ENCODE measurements at places on chromosomes 6 and 20. TPM values are rescaled to one million over a fixed set of nuclear protein-coding genes. Genes with fewer than 3 reads are reported as not detected.

DNA sequence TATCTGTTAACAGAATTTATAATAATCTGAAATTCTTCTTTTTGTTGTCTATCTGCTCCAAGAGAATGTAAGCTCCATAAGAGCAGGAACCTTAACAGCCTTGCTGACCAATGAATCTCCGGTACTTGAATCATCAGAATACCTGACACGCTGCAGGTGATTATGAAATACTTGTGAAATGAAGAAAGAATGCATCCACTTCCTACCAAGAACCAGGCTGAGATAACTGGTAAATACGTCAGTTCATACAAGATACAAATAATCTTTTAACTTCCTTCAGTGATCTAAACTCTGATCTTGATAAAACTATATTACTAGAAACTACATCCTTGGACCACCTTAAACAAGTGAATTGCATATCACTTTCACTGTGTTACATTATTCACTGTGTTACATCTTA lies 116.2 kb downstream of the MAP3K5 start:
- no peak for DNase-seq

The STX11 gene
- total RNA-seq: 0.36 TPM

DNA sequence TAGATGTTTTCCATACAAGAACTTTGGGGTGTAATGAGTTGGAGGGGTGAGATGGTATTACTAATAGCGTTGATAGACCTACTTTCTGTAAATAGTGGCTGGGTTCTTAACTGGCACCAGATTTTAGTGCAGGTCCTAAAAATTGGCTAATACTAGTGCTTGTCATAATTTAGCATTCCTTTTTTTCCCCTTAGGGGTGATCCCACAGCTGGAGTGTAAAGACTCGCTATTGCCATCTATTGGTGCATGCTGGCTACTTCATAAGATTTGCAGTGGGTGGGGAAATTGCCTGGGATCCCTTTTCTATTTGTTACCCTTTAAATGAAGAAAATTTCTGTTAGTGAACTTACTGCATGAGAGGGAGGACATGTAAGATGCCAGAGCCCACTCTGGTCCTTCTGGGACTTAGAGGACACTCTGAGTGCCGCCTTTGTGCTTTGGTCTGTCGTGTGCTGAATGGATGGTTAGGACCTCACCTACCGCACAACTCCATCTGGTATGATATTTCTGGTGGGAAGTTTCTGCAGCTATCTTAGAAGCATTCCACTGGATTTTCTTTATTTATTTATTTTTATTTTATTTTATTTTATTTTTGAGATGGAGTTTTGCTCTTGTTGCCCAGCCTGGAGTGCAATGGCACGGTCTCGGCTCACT lies 195.5 kb downstream of the JARID2 start:
- no peak for DNase-seq

- DNase-seq: no peak
Measured at GRCh38 chr6:37139230-37139962, 30.6 kb upstream of the PIM1 start.

- peak; percentile 96 for DNase-seq
Measured at GRCh38 chr20:35269055-35269781, 8.7 kb downstream of the MMP24OS start.

The ESR1 gene
- total RNA-seq: 3.3 TPM

The SOBP gene
- total RNA-seq: 12.1 TPM

DNA sequence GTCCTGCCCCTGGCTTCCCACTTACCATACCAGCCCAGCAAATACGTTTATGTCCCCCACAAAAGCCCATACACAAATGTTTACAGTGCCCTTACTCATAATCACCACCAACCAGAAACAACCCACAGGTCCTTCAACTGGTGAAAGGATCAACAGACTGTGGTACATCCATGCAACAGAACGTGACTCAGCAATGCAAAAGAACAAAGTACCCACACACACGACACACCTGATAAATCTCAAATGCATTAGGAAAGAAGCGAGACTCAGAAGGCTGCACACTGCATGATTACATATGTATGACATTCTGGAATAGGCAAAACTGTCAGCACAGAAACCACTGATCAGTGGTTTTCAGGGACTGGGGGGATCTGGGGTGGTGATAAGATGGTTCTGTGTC lies 20.5 kb downstream of the NCR2 start:
- no peak for DNase-seq

DNA sequence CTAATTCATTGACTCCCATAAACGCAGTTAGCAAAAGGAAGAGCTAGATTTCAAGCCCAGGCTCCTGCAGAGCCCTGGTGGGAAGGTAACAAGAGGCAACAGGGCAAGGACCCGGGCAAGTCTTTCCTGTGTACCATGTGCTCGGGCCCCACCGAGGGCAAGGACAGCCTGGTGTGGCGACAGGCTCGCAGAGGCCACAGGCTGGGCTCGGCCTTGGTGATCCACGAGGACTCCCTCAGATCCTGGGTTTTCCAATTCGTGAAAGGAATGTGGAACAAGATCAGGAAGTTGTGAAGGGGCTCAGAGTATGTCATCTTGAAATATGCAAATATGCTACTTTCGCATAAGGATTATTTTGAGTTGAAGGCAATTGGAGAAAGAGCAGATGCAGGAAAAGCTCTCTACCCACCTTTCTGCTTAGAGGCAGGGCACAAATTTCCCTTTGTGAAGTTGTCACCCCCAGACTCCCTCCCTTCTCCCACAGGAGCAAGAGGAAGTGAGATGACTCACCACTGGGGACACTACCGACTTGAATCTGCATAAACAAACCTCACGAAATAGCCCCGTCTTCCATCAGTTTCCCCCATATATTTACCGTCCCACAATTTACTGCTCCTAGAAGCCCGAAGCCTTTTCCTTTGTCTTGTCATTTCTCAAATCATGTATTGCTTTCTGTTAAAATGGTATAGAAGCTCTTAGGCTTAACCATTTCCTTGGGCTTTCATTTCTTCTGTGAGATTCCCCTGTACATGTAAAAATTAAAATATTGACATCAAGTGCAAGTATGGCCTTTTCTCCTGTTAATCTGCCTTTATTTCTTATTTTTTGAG lies 79.0 kb downstream of the PSMG4 start:
- DNase-seq: no peak

DNA sequence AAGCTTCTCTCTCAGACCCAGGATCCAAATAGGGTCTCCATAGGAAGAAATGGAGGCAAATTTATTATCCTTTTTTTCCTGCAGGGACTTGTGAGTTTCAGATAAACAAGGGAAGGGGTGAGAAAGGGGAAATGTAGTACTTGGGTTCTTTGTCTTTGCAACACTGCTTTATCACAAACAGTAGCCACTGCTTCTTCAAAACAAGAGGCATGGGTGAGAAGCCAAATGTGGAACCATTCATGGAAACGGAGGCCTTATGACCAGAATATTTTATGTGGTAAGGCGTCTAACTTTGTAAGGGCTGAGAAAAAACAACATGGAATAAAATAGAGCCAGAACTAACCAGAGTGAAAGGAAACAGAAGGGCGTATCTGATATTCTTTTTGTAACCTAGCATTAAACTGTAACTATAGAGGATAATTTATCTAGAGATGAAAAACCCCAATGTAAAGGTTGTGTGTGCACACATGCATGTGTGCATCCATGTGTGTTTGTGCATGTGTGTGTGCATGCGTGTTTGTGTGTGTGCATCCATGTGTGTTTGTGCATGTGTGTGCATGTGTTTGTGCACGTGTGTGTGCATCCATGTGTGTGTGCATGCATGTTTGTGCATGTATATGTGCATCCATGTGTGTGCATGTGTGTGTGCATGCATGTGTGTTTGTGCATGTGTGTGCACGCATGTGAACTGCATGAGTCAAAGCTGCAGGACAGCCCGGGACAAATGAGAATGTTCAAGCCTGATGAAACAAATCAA lies 143.3 kb upstream of the SMLR1 start:
- DNase-seq: no peak

DNA sequence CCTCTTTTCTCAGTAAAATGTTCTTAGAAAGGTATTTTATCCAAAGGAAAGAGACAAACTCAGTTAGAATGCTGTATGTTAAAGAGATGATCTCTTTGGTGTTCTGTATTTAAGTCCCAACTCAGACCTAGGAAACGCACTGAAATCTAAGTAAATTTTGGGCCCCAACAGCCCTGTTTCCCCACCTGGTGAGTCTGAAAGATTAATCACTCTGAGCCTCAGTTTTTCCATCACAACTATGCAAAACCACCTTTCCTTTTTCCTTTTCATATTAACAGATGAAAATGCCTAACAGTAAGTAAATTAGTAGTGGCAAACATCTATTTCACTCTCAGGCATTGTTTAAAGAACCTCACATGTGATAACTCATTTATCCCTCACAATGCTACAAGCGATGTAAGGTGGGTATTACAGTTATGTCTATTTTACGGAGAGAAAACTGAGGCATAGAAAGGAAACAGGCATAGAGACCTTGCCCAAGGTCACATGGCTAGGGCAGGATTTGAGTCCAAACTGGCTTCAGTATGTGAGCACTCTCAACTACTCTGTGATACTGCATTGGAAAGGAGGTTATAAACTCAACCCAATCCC lies 36.0 kb upstream of the FAM83C start:
- DNase-seq: no peak

GRCh38 chr6:16623029-16623653 lies 138.1 kb downstream of the ATXN1 start:
- no peak for DNase-seq

DNA sequence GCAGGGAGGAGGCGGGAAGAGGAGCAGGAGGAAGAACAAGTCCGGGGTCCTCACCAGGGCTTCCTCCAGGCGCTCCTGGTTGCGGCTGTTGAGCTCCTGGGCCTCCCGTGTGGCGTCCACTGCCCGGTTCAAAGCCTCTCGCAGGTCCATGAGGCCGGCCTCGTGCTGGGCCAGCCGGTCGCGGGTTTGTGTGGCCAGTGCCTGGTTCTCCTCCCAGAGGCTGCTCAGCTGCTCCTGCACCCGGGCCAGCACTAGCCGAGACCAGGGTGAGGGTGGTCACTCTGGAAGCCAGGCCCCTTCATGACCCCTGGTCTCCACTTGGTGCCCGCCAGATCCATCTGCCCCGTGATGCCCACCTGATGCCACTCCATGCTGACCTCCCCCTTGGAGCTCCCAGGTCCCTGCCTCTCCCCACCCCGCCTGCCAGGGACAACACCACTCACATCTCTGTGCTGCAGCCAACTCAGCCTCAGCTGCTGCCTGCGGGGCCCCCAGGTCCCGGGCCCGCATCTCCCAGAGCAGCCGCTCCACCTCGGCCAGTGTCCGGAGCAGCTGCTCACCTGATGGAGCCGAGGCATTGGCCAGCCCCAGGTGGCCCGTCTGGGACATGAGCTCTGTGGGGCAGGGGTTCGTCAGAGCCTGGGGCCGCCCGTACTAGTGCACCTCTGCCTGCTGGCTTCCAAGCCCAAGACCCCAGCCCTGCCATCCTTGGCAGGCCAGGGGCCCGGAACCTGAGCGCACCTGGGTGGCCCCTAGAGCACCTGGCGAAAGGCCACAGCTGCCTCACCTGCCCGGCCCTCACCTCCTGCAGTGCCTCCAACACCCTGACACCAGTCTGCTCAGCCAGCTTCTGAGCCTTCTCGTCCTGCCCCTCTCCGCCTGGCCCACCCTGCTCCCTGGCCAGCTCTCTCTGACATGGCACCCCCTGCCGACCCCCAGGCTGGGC lies 15.9 kb downstream of the ADRM1 start:
- DNase-seq: no peak

The KDM1B gene
- 17.7 TPM for total RNA-seq

The ANGPT4 gene
- total RNA-seq: under 0.01 TPM

GRCh38 chr20:41057999-41058673 lies 29.5 kb downstream of the TOP1 start:
- peak; percentile 57 for DNase-seq

DNA sequence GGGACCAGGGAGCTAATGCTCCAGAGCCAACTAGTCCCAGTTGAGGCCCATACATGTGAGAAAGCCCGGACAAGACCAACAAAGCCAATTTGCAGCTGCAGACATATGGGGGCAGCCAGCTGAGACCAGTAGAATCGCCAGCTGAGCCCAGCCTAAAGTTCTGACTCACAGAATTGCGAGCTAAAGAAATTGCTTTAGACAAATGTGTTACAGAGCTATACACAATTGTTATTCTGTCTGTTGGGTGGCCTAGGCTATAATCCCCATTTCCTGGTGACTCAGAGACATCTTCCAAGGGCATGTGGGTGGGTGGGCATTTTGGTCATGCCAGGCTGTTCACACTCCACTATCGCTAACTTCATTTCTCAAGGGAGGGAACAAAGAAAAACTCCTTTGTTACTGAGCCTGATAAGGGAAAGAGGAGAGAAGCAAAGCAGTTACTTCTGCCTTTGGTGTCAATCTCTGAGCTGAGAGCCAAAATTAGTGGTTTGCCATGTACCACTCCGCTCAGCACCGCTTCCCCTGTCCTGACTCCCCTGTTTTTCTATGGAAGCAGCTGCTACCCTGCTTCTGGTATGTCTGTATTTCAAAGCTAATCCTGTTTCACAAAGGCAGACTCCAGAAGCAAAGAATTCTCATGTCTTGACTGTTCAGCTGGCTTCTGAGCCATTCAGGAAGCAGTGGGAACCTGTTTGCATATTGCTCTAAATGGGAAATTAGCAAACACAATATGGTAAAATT lies 26.1 kb downstream of the SCP2D1 start:
- DNase-seq: no peak

DNA sequence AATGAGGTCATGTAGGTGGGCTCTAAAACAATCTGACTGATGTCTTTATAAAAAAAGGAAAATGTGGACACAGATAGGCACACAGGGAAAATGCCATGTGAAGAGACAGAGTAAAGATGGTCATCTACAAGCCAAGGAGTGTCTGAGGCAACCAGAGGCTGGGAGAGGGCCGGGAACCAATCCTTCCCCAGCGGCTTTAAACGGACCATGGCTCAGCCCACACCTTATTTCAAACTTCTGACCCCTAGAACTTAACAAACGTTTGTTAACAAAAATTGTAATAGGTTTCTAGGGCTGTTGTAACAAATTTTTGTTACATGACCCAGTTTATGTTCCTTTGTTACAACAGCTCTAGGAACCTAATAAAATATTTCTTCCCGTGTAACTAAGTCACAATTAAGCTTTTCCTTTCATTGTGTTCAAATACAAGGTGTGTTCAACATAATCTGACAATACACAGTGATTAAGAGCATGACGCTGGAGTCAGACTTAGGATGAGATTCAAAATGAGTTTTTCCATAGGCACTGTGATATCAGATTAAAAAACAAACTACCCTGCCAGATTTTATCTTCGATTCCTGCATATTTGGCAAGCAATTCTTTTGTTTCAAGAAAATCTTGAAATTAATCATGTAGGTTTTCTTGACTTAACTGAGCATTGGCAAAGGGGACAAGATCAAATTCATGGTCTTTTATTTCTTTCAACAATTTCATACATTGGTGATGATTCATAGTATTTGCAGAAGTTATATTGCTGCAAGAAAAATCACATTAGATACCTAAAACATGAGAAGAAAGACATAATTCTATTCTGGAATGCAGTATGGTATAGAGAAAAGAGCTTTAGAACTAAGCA lies 169.5 kb upstream of the RIPOR2 start:
- no peak for DNase-seq

- no peak for DNase-seq
Measured at GRCh38 chr6:140641412-140641811, 1267.0 kb upstream of the CITED2 start.

The HLA-DQB2 gene
- total RNA-seq: not detected

The SIM1 gene
- total RNA-seq: under 0.01 TPM

- DNase-seq: no peak
Measured at GRCh38 chr6:89758830-89759229, 60.8 kb downstream of the MDN1 start.

The KIF25 gene
- not detected for total RNA-seq

Measured in osteoblast (primary cell).